ENCODE measurements at places on chromosomes 6 and 20. TPM values are rescaled to one million over a fixed set of nuclear protein-coding genes. Genes with fewer than 3 reads are reported as not detected.

The EDN1 gene
- polyA plus RNA-seq, result 4.1 TPM

DNA sequence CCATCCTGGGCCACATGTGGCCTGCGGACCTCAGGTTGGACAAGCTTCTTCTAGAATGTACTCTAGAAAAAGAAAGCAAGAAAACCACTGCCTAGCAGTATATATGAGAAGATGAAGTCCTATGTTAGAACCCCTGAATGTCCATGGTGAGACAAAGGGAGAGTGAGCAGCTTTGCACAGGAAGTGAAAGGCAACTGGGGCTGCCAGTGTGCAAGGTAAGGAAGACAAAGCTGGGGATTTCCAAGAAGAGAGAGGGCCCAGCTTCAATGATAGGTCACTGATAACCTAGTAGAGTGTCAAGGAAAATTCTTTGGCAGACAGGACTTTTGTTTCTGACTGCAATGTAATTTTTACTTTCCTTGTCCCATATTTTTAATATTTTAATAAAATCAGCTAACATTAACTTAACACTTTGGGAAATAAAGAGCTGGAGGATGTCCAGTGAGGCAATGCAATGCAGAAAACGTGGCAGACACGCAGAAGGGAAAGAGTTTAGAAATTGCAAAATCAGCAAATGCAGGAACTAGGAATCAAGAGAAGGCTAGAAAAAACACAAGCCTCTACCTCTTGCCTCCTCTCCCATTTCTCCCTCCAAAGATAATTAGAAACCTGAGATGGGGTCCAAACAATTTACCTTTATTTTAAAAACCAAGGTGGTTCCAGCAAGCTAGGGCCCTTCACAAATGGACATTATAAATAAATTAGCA, 47.4 kb downstream of the CYP39A1 start:
- DNase-seq, result no peak

DNA sequence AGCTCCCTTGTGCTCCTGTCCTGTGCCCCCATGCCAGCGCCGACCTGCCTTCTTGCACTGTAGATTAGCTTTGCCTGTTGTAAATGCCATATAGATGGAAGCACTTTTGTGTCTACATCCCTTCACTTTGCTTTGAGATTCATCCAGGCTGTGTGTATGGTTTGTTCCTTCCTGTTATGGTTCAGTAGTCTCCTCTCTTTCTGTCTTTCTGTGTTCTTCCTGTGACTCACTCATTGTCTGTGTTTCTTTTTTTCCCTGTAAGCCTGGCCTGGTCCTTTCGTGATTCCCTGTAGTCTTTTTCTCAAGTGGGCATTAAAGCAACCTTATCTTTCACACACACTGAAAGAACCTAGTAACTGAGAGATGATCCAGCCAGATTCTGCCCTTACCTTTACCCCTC, 66.6 kb downstream of the JARID2 start:
- DNase-seq, result peak; percentile 49

The CST4 gene
- polyA plus RNA-seq, result not detected

GRCh38 chr6:149474108-149474935, 10.5 kb downstream of the ZC3H12D start:
- DNase-seq, result no peak

- no peak for DNase-seq
Measured at GRCh38 chr6:156538875-156539660, 238.1 kb upstream of the ARID1B start.

DNA sequence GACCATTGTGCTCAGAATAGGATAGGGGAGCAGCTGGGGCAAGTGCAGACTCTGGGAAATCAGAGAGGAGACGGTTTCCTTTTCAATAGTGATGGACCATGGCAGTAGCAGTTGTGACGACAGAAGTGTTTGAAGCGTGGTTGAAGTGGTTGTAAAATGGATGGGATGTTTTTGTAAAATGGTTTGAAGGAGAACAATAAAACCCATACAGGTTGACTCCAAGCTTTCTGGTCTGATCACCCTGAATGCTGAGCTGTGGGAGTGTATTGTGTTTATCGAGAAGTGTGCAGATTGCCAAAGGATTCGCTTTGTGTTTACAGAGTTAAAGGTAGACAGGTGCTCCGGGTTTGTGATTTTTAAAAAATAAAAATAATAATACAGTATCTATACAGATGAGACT, 255.2 kb upstream of the SULF2 start:
- DNase-seq, result no peak

DNA sequence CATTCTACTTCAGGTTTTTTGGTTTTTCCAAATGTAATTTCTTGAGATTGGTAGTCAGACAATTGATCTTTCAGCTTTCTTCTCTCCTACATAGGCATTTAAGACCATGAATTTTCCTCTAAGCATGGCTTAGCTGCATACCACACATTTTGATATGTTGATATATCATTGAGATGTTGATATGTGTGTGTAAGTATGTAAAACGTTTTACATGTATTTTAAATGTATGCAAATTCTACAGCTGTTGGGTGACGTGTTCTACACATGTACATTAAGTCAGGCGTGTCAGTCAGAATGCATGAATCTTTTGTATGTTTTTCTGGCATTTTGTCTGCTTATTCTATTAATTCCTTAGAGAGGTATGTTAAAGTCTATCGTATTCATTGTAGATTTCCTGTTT, 228.2 kb downstream of the CDH26 start:
- no peak for DNase-seq

- no peak for DNase-seq
Measured at GRCh38 chr20:62949962-62950361, 2.5 kb upstream of the SLC17A9 start.

DNA sequence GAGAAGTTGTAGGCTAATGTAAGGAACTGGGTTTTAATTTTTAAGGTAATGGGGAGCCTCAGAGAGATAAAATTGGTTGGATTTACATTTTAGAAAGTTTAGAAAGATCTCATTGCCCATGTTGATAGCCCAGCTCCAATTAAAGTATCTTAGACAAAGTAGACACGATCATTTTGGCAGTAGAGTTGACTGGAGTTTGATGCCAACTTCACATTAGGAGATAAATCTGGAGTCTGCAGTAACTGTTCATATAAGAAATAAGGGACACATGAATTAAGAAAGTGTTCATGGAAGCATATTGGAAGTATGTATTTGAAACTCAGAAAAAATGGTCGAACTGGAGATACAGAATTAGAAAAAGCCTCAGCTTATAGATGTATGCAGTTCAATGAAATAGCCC, 12.6 kb upstream of the E2F3 start:
- no peak for DNase-seq

DNA sequence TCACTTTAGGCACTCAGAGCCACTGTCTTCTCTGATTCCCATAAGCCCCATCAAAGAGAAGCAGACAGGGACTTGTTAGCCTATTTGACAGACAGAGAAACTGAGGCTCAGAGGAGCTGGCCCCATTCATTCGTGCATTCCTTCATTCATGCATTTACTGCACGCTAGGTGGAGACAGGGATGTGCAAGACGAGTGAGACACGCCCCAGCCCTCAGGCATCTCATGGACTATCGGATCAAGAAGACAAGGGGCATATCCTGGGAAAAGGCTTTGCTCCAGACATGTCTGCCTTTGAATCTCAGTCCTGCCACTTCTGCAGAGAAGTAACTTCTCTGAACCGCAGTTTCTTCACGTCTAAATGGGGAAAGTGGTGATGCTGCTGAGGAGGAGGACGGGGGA, 54.1 kb downstream of the BPIFB1 start:
- no peak for DNase-seq

DNA sequence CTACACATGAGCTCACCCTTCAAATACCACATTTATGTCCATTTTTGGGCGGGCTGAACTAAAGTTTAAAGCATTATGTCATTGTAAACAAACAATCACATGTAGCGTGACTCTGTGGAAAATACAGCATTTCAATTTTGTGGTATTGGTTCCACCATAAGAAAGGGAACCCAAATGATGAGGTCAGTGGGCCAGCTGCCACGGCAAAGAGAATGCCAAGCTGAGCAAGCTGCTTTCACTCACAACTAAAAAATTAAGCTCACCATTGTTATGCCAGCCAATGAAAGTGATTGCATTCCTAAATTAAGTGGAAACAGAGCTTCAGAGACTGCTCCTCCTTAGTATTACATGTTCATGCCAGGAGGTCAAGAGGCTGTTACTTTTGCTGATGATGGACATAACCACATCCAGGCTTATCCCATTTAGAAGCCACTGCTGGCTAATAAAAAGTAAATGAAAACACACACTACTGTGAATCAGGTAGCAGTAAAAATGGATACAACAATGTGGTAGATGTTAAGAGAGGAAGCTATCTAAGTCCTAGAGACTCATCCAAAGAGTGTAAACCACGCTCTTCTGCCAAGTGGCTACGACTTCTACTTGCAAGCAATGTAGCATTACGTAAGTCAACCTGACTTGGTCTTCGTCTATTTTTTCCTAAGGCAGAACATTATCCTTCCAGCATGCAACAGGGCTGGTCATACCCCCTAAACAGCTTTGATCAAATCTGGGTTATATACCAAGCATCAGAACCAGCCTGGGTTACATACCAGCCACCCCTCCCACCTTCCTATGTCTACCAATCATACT, 164.8 kb downstream of the BACH2 start:
- peak; percentile 92 for DNase-seq

GRCh38 chr20:58890518-58891085, 38.1 kb downstream of the GNAS start:
- DNase-seq, result peak; percentile 87

The PRDM1 gene
- polyA plus RNA-seq, result 3.5 TPM

- DNase-seq, result peak; percentile 64
Measured at GRCh38 chr6:119446115-119446554, 96.6 kb upstream of the MAN1A1 start.

DNA sequence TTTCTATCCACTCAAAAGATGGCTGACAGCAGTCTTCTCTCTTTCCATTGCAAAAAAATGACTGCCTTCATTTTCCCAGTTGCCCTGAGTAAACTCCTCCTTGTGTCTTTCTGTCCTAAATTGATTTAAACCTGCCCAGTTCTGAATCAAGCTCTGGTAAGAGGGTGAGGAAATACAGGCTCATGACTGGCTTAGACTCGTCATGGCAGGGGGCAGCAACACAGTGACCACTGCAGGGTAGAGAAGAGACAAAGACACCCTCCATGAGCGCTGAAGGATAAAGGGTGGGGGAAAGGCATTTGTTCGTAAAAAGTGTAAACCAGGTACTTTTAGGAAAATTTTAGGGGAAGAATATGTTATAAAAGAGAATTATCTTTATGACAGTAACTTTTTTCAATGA, 738.2 kb upstream of the FLRT3 start:
- no peak for DNase-seq

- no peak for DNase-seq
Measured at GRCh38 chr20:51667002-51667408, 101.2 kb downstream of the ATP9A start.

The CYP21A2 gene
- polyA plus RNA-seq, result not detected

The NRSN1 gene
- polyA plus RNA-seq, result not detected

The MCCD1 gene
- polyA plus RNA-seq, result not detected

- no peak for DNase-seq
Measured at GRCh38 chr6:6600875-6601274, 12.4 kb downstream of the LY86 start.

- DNase-seq, result no peak
Measured at GRCh38 chr20:60877071-60877857, 374.8 kb upstream of the CDH4 start.

DNA sequence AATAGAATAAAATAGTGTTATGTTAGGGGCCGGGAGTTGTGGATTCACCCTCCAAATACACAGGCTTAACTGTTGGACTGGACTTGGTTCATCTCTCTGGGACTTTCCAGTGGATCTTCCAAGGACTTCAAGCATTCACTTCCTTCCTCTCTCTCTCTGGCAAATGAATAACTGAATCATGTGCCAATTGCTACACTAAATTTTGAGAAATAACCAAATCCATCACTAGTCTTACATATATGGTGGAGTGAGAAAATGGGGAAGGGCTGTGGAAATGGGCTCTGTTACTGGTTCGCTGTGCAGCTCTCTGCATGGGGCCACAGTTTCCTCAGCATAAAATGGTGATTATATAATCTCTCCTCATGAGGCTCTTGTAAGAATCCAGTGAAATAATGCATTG, 6.8 kb upstream of the KIAA1755 start:
- DNase-seq, result no peak

The FAM110A gene
- polyA plus RNA-seq, result 5.0 TPM

DNA sequence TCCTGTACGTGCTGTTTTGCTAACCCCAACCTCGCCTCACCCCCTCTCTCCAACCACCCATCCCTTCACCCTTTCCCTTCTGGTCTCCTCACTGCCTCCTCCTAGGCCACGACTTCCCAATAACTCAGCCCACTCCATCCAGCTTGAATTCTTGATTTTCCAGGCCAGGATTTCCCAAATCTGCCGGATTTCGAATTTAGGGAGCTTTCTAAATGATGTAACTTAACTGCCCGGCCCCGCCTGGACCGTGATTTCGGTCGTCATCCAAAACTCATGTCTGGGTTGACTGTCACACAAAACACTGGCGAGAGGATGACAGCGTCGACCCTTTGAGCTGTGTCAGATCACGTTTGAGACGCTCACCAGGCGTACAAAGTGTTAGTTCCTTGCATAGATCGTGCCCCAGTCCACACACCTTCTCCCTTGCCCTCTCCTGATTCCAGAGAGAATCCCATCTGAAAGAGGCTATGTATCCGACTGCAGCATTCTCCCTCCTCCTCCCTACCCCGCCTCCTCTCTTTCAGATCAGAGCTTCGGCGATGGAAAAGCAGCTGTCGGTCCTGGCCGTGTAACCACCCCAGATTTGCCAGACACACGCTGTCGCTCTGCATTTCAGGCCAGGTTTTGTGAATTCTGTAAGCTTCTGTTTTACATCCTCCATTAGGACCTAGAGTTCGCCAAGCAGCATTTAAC, 168.2 kb downstream of the GPX5 start:
- peak; percentile 23 for DNase-seq

- no peak for DNase-seq
Measured at GRCh38 chr20:24578567-24579415, 109.4 kb downstream of the SYNDIG1 start.

The NKAIN2 gene
- polyA plus RNA-seq, result not detected

The EFCAB8 gene
- polyA plus RNA-seq, result not detected

The FAM50B gene
- 12.1 TPM for polyA plus RNA-seq

- no peak for DNase-seq
Measured at GRCh38 chr20:8951164-8951563, 117.7 kb upstream of the PLCB4 start.

- DNase-seq, result peak; percentile 88
Measured at GRCh38 chr6:39402239-39402751, 79.8 kb upstream of the KCNK16 start.

Data from GM23248 (cell line).